ENCODE measurements at places on chromosomes 2 and 18.

- DNase-seq: peak; percentile 30
Measured at GRCh38 chr2:219344751-219345430, 12.3 kb upstream of the RESP18 start.

DNA sequence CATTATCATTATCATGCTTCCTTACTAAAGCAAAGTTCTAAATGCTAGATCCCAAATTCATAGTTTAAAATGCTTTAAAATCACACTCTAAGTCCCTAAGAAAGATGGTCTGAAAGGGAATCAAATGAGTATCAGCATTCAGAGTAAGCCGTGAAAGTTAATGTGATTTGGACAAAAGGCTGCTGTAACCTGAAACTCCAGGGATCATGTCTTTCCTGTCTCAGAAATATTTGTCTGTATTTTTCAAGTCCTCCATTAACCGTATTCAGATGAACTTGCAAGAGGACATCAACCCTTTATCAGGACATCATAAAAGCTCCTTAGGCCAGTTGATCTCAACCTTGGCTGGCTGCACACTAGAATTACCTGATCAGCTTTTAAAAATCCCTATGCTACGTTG lies 324.3 kb upstream of the PKDCC start:
- DNase-seq: no peak

DNA sequence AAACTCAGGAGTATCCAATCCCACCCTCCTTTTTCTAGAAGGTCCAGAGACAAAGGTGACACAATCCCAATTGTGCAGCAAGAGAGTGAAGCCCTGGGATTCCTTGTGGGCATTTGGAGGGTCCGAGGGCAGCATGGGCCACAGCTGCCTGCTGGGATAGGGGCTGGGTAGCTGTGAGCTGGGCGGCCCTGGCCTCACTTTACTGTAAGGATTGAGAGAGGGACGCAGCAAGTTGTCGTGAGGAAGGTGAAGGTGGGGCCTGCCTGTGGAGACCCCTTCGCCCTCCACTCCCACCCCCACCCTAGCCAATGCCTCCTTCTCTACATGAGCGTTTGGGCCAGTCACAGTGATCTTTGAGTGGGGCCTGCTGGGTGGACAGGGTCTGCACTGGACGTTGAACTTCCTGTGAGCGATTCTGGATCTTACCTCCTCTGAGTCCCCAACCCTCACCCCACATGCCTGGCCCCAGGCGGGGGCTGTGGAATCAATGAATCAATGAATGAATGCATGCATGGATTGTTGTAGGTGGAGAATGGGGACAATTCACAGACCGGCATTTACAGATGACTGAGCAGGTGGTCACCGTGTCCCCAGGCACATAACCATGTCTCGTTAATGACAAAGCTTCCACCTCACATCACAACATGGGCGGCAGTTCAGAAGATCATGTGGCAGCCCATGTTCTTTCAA lies 107.2 kb downstream of the INHBB start:
- no peak for DNase-seq

DNA sequence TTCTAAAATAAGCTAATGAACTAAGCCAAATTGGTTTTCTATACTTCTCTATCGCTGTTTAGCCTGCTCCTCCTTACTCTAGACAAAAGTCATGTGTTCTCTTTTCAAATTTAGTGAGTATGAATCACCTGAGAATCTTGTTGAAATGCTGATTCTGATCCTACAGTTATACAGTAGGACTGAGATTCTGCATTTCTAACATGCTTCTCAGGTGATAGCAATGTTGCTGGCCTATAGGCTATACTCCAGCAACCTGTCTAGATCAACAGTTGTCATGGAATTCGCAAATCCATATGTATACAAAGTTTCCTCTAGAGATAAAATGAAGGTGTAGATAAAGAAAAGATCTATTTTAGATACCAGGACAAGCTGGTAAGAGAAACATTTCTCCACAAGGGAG lies 62.9 kb downstream of the MEMO1 start:
- DNase-seq: no peak

DNA sequence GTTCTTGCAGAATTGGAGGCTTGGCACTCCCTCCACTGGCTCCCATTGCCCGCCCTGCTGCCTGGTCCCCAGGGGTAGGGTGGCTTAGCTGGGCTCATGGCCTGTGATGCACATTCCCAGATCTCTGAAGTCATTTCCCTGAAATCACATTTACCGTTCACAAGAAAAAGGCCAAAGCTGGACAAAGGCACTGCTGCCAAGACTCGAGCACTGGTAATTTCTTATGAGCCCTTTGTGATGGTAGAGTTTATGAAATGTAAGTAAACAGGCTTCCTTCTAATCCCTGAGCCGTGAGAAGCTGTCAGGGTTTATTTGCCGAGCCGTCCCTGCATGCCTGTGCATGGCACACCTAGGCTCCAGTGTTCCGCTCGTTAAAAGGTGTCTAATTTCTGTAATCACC lies 247.2 kb upstream of the EPAS1 start:
- DNase-seq: no peak

GRCh38 chr2:150204451-150204850 lies 283.0 kb downstream of the RND3 start:
- DNase-seq: no peak

Measured in NCI-H1105 (cell line).